ENCODE measurements at places on chromosomes 12 and 14.
A peak's percentile ranks its signal among the peaks of the same experiment; 100 is the strongest.

GRCh38 chr14:22594156-22594716 lies 3.9 kb upstream of the ABHD4 start:
- no peak for DNase-seq

DNA sequence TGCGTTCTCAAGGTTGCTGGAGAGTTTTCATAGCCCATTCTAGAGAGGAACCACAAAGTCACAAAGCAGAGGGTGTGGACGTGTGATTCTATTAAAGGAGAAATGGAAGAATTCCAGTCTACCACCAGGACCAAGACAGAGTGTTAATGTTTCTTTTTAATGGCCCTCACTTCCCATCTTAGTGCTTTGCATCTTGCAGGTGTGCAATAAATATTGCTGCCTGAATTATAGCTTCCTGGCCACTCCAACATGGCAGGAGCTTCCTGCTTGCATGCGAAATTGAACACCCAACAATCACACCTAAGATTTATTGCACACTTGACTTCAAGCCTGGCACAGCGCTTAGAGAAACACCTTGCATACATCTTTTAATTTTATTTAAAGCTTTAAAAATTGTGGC lies 22.4 kb upstream of the PPP1CC start:
- no peak for DNase-seq

DNA sequence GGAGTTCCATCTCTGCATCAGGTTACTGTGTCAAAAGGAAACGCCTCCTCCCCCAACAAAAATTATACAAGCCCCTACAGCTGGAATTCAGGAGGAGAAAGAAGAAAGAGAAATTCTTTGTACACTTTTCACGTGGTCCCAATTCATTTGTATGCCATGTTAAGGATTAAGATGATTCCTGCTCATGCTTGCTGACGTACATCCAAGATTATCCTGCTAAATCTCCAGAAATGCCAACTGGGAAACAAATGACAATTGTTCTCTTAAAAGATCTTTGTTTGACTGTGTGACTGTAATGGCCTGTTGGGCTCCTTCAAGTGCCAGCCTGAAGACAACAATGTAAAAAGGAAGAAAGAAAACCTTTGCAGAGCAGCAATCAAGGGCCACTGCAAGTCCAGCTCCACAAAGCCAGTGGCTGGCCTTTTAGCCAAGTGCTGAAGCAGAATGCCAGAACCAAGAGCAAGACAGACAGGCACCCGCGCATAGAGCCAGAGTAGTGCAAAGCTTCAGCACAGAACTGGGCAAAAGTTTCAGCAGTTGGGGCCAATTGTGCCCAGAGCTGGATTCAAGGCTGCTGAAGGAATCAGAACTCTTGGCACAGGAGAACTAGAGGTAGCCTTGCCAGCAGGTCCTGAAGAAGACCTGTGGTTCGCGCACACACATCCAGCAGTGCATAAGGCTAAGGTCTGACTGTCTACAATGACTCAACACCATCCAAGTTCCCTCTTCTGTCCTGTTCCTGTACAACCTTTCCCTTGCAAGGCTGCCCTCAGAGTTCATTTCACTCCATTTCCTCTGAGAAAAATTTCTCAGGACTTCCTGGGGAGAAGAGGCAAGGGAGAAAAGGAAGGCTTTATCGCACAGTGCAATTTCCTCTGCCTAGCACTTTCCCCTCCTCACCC lies 209.7 kb upstream of the BMP4 start:
- DNase-seq: no peak

DNA sequence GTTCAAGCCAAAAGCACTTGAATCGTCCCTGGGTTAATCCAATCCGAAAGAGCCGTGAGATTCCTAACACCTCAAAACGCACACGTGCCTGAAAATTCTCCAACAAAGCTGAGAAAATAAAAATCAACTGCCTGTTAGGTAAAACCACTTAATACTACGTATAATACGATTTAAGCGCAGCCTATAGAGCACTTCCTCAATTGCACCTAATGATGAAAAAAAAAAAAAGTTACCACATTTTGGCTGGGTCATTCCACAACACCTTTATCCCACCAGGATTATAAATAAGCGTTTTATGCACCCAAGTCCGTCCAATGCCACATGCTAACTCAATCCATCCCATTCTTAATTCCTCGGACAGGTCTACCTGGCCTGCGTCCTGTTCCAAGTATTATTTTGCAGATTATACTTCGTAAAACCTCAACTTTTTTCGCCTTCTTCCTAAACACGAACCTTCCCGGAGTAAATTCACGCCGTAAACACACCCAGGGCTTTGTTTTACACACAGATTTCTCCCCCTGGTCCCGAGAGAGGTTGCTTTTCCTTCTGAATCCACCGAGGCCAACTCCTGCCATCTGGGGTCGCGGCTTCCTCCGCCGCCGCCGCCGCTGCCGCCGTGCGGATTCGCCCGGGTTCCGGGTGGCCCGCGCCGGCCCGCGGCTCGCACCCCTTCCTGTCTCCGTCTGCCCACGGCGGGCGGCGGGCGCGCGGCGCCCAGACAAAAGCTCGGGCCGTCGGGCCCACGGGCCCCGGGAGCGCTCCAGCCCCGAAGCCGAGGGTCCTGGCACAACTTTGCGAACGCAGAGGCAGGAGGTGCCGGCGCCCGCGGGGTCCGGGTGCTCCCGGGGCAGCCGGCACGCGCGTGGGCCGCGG lies 66.2 kb downstream of the RNF34 start:
- no peak for DNase-seq

- DNase-seq: no peak
These were observed 4.6 kb downstream of the APPL2 start for GRCh38 chr12:105231396-105231795.

- peak; percentile 81 for DNase-seq
These were observed 2.4 kb upstream of the POP5 start for GRCh38 chr12:120583478-120584030.

DNA sequence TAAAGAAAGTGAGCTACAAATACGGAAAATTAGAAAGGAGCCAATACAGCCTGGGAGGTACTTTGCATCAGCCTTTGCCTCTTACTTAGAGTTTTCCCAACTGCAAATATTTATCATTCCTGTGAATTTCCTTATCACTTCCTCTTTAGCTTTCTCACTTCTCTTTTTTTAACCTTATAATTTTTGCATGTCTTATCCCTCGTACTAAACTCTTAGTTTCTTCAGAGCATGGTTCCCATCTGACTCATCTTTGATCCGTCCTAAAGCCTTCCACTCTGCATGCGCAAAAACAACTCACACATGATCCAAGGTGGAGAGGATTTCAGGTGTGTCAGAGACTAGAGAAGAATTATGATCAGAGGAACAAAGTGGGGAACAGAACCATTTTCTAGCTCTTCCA lies 9.6 kb upstream of the SNAPC1 start:
- no peak for DNase-seq

DNA sequence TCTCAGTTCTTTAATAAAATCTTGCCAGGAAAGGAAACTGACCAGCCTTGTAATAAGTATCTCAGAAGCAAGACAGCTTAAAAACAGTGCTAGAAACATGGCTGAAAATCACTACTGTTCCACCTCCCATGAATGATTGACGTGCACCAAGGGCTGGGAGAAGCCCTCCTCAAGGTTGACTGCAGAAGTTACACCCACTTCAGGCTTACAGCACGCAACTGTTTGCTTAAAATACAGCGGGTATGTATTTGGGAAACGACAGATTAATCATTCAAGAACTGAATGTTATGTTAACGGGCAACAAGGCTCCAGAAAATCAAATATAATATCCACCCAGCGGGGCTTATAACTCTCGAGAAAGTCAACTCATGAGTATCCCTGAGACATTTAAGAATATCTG lies 22.1 kb downstream of the PRKD1 start:
- no peak for DNase-seq
